ENCODE measurements at places on chromosomes 6 and 20.

GRCh38 chr6:128538763-128539162 is 18.4 kb upstream of the PTPRK start:
- DNase-seq: no peak

- DNase-seq: no peak
Observed at GRCh38 chr6:133610971-133611370, 277.9 kb upstream of the TCF21 start.

DNA sequence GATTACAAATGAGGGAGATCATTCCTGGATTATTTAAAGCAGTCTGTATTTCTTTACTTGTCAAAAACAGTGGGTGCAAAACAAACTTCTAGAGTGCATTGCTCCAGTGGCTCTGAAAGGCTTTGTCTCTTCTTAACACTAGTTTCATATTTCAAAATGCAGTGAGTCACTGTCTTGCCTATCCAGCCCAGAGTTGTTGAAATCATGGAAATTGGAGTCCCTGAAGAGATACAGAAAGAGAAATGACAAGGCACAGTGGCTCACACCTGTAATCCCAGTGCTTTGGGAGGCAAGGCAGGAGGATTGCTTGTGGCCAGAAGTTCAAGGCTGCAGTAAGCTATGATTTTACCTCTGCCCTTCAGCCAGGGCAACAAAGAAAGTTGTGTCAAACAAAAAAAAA is 11.3 kb downstream of the SLC2A12 start:
- no peak for DNase-seq

DNA sequence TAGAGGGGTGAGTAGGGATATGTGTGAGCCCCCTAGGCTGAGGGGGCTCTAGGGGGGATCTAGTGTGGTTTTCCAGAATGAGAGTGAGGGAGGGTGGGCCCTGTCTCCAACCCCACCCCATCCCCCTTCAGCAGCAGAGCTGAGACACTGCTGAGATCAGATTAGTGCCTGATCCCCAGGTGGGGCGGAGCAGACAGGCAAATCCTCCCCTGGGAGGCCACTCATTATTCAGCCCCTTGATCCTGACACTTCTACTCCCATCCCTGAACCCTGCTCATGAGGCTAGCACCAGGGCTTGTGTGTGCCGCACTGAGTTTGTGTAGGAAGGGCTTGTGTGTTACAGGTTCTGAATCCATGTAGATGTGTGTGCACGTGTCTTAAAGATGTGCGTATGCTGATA is 42.5 kb downstream of the SPDEF start:
- no peak for DNase-seq

GRCh38 chr6:28282926-28283325 is 1.6 kb downstream of the PGBD1 start:
- no peak for DNase-seq

GRCh38 chr20:24648919-24649318 is 179.5 kb downstream of the SYNDIG1 start:
- DNase-seq: no peak

- DNase-seq: no peak
Observed at GRCh38 chr20:48738399-48739304, 89.1 kb downstream of the PREX1 start.

- no peak for DNase-seq
Observed at GRCh38 chr20:49872056-49872455, 43.3 kb downstream of the SPATA2 start.

- no peak for DNase-seq
Observed at GRCh38 chr20:13995841-13996240, 525 bp downstream of the MACROD2 start.

- DNase-seq: no peak
Observed at GRCh38 chr6:9522101-9522500, 892.8 kb downstream of the TFAP2A start.

GRCh38 chr6:27280064-27280539 is 32.0 kb downstream of the POM121L2 start:
- no peak for DNase-seq

GRCh38 chr6:154800338-154800737 is 67.1 kb downstream of the SCAF8 start:
- DNase-seq: no peak

GRCh38 chr6:159461998-159462397 is 231.0 kb downstream of the SOD2 start:
- no peak for DNase-seq

DNA sequence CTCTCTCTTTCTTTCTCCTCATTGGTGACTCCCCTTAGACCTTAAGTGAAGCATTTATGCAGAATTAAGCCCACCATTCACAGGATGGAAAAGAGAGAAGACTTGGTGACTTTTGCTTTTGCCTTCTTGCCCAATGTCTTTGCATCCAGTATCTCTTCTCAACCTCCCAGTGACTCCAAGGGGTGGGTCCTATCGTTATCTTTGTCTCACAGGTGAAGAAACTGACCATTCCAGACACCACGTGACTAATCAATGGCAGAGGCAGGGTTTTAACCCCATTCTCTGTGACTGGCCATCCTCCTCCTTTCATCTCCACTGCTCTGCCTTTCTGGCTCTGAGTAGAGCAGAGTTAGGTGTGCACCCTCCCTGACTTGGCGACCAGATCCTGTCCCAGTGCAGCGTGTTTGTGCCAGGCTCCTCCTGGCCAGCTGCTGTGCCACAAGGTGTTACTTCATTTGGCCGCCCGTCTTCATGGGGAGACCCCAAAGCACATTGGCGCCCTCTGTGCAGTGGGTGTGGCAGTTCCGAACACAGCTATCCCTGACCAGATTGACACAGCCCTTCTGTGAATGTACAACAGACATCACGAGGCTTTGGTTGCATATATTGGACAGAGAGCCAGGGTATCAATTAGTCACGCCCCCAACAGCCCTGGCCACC is 501.3 kb downstream of the CD83 start:
- no peak for DNase-seq

- DNase-seq: no peak
Observed at GRCh38 chr6:29992807-29993206, 50.5 kb downstream of the HLA-A start.

- no peak for DNase-seq
Observed at GRCh38 chr6:73710470-73710869, 14.5 kb downstream of the CD109 start.

DNA sequence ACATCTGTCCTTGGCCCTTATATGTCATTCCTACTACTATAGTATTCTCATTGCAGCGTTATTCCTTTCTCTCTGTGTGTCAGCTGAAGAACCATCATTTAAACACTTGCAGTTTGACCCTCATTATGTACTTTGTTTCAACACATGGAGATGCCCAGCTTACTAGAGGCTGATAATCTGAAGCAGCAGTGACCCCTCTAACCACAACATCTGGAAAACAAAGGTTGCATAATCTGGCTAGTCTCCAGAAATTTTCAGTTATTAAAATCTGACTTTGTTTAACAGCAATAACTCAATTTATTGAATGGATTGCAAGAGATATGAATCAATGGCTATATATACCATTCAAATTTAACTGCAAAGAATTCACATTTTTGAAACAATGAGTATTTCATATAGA is 6.6 kb upstream of the PHIP start:
- DNase-seq: no peak

DNA sequence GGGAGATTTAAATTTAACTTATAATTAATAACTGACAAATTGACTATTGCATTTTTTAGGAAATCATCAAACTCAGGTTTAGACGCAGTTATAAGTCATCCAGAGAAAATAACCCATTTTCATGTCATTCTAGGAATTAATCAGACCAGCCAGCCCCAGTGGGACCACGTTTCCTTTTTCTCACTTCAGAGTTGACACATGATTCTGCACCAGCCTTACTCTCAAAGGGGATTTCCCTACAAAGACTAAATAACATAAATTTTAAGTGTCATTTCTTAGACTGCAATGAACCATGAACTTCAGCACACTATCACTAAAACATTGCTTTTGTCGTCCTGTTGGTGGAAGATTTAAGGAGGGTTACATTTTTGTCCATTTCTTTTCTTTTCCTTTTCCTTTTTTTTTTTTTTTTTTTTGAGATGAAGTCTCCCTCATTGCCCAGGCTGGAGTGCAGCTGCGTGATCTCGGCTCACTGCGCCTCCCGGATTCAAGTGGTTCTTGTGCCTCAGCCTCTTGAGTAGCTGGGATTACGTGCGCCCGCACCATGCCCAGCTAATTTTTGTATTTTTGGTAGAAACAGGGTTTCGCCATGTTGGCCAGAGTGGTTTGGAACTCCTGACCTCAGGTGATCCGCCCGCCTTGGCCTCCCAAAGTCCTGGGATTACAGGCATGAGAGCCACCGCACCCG is 3.6 kb downstream of the IPCEF1 start:
- peak; percentile 87 for DNase-seq

GRCh38 chr6:13014504-13015378 is 298.2 kb downstream of the PHACTR1 start:
- no peak for DNase-seq

- DNase-seq: no peak
Observed at GRCh38 chr6:156857573-156857972, 80.4 kb downstream of the ARID1B start.

DNA sequence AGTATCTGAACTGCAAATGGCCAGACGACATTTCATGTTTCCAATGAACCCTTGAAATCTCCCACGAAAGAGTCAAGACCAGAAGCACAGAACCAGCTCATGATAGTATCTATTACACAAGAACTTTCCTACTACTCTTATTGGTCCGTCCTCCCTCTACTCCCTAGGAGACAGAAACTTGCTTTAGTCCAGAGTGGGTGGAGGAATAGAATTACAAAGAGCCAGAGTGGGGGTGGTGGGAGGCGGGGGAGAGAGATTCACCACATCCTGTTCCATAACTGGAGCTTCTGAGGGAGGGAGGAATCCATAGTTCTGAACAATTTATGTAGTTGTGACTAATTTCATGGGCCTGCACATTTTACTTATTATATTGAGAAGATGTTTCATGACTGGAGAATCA is 18.5 kb upstream of the WFDC10A start:
- DNase-seq: no peak

- peak; percentile 25 for DNase-seq
Observed at GRCh38 chr6:6699741-6700367, 111.3 kb downstream of the LY86 start.

DNA sequence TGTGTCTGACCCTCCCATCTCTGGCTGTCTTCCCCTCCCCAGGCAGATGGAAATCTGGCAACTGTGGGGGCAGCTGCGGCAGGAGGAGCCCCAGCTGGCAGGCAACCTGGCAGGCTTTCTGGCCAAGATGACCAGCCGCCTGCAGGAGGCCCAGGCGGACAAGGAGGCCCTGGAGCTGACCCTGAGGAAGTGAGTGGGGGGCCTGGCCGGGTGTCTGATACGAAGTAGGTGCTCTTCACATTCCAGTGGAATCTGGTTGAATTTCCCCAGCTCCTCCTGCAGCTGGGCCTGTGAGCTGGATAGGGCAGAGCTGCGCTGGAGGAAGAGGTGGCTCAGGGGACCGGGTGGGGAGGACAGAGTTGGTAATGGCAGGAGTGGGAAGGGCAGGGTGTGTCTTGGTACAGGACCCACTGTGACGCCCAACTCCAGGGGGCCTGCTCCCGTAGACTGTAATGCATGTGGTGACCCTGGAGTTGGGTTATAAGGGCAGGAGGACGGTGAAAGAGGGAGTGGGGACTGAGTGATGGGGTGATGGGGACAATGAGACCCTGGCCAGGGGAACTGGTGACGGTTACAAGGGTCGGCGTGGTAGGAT is 19.7 kb downstream of the RAB44 start:
- no peak for DNase-seq

DNA sequence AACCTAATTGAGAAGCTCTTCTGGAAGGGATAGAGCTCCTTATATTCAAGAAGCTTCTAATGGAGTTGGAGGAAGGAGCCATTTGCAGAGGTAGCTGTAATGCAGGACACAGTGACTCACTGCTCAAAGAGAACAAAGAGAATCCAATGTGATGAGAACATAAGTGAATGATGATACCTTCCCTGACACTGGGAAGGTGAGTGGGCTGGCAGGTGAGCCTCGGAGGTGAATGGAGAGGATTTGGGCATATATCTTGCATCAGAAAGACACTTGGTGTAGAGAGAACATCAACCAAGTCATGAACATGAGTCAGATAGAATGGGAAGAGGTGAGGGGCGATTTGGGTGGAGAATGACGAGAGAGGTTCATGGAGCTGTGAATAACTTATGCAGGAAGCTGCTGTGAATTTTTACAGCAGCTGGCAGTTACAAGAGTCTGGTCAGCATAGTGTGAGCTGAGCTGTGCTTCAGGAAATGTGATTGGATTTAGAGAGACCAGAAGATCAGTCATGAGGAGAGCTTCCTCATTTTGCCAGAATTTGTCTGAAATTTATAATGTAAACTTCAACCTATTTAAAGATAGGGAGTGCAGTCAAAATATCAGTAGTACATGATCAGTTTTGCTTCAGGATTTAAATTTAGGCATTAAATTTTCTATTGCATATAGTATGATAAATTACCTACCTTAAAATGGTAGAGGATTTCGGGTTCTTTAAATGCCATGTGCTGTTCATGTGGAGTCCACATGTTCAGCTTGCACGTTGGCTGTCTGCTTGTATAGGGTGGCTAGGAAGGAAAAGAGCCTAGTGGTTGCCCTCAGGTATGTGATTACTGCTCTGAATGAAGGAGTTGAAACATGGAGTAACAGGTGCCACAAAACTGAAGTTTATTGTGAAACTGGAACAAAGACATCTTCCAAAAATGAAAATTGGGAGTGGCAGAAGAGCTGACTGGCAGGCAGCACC is 59.2 kb upstream of the KIF25 start:
- DNase-seq: no peak

DNA sequence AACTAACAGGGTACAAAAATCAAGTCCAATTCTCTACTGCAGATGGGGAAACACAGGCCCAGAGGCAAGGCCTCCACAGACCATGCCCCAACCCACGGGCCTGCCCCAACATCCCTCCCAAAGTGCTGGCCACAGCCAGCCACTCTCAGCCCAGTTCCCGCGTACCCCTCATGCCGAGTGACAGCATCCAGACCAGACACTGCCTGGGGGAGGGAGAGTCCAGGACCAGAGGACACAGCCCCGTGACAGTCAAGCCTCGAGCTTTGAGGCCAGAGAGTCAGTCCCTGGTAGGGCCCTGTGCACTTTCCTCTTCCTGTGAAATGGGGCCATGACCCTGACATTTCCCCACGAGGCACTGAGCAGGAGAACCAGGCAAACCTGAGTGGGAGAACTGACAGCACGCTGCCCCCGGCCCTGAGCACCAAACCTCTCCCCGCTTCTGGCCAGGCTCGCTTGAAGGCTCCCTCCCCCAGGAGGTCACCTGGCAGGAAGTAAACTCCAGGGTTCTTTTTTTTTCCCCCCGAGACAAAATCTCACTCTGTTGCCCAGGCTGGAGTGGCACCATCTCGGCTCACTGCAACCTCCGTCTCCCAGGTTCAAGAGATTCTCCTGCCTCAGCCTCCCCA is 4.9 kb downstream of the MYL9 start:
- DNase-seq: no peak

DNA sequence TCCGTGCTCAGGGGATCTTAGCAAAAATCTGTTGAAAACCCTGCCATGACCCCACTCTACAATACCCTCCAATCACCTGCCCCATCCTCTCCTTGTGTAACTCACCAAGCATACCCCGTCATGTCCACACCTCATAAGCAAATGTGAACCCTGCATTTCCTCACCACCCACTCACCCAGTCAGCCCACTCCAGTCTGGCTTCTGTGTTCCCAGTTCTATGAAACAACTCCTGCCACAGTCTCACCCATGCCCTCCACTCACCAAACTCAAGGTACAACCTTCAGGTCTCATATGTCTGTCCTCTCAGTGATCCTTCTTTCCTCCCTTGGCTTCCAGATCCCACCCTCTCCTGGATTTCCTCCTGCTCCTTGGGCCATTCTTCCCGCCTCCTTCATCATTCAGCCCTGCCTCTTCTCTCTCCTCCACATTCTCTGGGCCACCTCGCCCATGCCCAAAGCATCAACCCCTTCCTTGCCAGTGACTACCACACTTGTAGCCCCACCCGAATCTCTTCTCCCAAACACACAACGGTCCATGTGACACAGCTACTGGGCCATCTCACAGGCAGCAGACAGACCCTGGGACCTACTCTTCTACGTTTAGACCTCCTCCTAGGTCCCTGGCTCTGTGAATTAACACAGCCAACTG is 8.8 kb downstream of the DDRGK1 start:
- no peak for DNase-seq
